ENCODE measurements at places on chromosomes 4 and X.

- DNase-seq = no peak
Observed at GRCh38 chr4:88002786-88003185, 4.6 kb upstream of the PKD2 start.

- DNase-seq = no peak
Observed at GRCh38 chr4:22941688-22942375, 249.1 kb downstream of the GBA3 start.

- no peak for DNase-seq
Observed at GRCh38 chrX:110086916-110087484, 84.1 kb downstream of the TMEM164 start.

DNA sequence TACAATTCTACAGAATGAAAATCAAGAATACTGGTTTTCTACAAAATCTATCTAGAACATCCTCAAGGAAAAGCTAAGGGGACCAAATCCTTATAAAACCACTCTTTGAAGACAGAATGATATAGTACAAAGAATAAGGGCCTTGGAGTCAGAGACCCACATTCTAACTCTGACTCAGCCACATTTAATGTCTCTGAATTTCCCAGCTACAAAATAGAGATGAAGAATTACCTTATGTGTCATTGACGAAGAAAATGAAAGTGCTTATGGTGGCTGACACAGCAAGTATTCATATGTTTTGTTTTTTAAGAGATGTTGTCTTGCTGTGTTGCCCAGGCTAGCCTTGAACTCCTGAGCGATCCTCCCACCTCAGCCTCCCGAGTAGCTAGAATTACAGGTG is 35.9 kb upstream of the CXorf38 start:
- no peak for DNase-seq

DNA sequence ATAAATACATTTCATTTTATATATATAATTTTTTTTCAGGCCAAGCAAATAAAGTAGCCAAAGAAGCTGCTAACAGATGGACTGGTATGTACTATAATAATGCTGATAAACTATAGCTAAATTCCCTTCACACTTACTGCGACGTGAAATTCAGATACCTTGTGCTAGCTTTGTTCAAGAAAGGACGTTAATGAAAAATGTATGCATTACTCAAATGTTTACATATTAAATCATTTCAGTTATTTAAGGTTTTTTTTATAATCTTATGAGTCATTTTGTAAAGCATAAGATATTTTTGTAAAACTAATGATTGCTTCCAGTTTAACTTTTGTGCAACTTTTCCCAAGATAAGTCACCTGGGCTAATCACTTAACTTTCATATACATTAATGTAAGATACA is 57.2 kb upstream of the TMEM131L start:
- no peak for DNase-seq

GRCh38 chrX:53287493-53288138 is 6.2 kb upstream of the IQSEC2 start:
- peak; percentile 53 for DNase-seq

GRCh38 chrX:101274198-101274597 is 16.9 kb downstream of the TAF7L start:
- no peak for DNase-seq

DNA sequence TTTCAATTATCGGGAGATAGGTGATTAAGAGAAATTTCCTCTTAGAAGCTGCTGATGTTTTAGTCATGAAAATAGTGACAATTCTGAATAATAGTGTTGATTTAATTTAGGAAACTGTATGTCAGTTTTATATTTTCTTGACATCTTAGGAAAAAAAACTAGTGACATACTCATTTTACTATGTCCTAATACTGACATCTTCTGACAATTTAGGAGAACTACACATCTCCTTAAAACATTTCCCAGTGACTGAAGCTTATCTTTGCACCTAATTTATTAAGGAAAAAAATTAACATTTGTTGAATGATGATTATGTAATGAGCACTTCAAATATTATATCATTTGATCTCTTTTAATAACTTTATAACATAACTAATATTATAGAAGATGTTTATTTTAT is 42.0 kb upstream of the RBMXL3 start:
- no peak for DNase-seq

DNA sequence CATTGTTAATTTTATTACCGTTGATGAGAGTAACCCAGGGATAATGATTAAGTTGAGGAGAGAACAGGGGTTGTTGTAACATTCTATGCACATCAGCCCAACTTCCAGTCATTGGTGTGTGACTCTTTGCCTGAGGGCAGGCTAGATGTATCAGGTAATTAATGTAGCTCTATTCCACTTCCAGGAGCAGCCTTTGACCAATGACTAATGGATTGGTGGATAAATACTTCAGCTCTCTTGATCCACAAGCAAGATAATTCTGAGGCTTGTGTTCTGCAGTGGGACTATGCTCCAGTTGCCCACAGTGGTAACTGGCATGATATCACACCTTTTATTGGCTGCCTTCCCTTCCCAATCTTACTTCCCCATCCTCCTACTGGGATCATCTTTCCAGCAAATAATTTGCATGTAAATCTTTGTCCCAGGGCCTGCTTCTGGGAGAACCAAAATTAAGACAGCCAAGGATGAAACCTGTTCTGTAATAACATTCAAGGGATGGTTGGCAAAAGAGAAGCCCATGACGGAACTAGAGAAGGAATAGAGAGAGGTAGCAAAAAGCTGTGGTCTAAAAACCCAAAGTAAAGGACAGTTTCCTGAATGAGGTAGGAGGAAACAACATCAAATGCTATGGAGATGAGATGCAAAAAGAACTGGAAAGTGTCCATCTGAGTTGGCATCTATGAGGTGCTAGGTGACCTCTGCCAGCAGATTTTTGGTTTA is 241.4 kb upstream of the RPS6KA3 start:
- DNase-seq = no peak

GRCh38 chr4:93657527-93657926 is 171.0 kb upstream of the ATOH1 start:
- DNase-seq = no peak

DNA sequence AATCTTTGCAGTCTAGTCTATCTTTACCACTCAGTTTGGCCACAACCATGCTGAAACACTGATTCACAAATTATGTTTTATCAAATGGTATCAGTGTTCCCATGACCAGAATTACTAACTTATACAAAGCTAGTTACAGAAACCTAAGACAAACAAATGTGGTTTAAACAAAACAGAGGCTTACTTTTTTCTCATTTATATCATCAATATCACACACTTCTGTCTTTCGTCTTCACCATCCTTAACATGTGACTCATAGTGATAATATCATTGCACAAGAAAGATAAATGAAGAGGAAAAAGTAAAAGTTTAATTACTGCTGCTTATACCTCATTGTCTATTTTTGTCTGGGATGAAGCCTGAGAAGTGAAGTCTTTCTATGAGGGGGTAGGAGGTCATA is 406.6 kb downstream of the PCDH10 start:
- no peak for DNase-seq

DNA sequence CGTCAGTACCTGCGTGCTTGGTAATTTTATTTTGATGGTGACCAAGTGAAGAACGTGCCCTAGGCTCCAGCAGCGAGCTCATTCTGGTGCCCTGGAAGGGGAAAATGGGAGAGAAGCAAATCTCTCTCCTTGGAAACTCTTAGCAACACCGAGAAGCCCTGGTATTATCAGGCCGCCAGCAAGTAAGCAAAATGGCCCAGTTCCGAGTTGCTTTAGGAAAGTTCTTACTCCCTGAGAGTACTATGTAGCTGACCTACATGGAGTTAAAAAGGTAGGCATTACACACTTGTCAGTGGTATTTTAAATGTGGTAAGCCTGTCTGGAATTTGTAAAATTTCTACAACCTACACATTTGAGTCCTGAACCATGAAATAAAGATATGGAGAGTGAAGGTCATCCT is 146.4 kb downstream of the CPEB2 start:
- DNase-seq = no peak

DNA sequence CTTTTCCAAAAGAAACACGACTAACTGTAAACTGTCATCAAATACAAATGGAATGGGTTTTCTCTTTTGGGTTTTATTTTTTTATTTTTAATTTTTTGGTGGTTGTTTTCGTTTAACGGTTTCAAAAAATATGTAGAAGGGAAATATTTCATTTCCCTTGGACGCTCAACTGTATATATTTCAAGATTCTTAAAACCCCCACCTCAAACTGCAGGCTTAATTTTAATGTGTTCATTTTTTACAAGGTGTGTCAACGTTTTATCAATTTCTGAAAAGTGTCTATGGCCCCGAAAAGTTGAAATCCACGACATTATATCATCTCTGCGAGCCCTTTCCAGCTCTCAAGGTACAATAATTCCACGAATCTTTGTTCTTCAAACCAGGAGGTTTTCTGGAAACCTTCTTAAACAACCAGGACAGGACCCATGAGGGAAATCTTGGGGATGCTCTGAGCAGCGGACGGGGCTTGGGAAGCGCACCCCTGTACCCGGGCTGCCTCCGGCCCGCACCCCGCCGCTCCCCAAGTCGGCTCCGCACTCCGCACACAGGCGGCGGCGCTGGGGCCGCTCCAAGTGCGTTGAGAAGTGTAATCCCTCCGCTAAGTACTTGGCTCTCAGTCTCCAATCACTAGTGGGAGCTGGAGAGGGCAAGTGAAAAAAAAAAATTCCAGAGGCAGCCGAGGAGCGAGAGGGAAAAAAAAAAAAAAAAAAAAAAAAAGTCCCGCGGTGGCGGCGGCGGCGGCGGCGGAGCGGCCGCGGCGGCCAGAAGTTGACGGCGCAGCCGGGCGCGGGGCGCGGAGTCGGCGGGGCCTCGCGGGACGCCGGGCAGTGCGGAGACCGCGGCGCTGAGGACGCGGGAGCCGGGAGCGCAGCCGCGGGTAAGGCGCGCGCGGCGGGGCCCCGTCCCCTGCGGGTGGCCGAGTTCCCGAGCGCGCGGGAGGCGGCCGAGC is at the start of gene BMPR1B:
Gene BMPR1B (plus strand): TSS at position 764 of the 949 bp plus-strand sequence. CDS start 346,470 bp downstream, outside the sequence.
- DNase-seq = no peak

GRCh38 chrX:108640817-108641216 is 95.5 kb downstream of the IRS4 start:
- DNase-seq = no peak

- no peak for DNase-seq
Observed at GRCh38 chr4:87026800-87027495, 92.1 kb downstream of the AFF1 start.

GRCh38 chr4:114926583-114926982 is 186.8 kb downstream of the NDST4 start:
- DNase-seq = no peak

GRCh38 chrX:108735679-108736508 is 469 bp downstream of the IRS4 start:
- DNase-seq = no peak

DNA sequence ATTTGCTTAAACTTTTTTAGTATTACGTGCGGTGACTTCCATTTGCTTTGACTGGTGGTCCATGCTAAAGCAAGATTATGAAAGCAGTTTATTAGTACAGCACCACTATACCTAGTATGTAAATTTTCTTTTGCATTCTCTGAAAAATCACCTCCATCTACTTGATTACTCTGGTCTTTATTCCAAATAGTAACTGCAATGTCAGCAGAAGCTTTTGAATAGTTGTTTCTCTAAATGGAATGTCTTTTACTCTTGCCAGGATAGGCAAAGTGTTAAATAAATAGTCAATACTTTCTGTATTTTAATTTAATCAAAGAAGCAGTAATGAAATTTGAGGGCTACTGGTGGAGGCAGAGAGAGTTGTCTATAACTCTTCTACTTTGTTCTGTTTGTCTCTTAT is 167.2 kb upstream of the SLC4A4 start:
- DNase-seq = no peak

GRCh38 chrX:109344678-109345077 is 137.2 kb downstream of the GUCY2F start:
- DNase-seq = no peak

- DNase-seq = no peak
Observed at GRCh38 chrX:30702736-30703135, 49.5 kb downstream of the GK start.

DNA sequence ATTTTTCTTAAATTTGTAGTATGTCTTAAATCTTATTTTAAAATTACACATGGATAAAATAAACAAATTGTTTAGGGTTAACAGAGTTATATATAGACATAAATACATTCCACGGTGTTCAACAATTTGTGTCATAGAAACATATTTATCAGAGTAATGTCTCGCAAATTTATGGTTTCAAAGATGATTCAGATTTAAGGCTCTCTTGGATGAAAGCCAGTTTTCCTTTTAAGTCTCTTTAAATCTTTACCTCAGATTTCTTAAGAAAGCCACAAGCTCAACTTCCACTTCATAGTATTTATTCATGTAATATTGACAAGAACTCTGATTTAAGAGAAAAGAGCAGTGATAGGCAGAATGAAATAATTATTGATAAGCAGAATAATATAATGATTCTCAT is 1254.8 kb upstream of the ADGRL3 start:
- DNase-seq = no peak

GRCh38 chr4:141761926-141762325 is 125.5 kb downstream of the IL15 start:
- no peak for DNase-seq

GRCh38 chr4:22463179-22463578 is 52.7 kb downstream of the ADGRA3 start:
- peak; percentile 38 for DNase-seq

GRCh38 chr4:123397144-123398065 is 810 bp downstream of the SPRY1 start:
- DNase-seq = peak; percentile 71

DNA sequence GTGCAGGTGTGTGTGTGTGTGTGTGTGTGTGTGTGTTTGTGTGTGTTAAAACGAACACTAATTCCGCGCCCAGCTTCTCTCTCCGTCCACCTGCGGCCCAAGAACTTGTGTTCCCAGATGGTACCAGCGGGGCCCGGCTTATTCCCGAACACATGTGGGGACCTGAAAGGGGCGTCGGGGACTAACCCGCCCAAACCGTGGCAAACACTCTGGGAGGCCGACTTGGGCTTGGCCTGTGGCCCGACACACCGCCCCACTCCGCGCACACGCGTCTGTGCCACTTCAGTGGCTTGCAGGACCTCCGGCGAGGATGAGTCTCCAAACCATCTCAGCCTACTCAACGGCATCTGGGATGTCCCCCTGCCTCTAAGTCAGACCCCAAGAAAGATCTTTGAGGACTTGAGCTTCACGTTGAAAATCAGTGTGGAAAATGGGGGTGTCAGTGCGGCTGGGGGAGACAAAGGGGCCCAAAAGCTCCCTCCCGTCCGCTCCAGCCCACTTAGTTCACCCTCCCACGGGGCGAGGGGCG is 790 bp upstream of the HHIP start:
- no peak for DNase-seq

- no peak for DNase-seq
Observed at GRCh38 chr4:54157606-54158005, 57.6 kb downstream of the GSX2 start.

DNA sequence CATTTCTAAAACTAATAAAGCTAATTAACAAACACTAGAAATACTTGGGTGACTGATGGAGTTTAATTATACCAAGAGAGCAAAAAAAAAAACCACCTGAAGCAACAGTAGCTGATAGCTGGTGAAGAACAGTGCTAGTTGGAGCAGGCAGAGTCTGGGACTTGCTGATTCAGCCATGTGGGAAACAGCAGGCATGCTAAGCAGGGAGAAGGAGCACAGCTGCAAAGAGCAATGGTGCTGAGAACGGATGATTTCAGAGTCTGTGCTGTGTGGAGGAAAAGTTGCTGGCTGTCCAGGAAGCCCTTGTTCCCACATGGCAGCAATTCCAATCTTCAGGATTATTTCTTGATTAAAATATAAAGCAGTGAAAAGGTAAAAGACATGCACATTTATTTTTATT is 68.8 kb downstream of the NPY1R start:
- no peak for DNase-seq

GRCh38 chrX:129781680-129782495 is 2.1 kb downstream of the SASH3 start:
- no peak for DNase-seq

GRCh38 chr4:169345316-169345721 is 74.6 kb upstream of the SH3RF1 start:
- no peak for DNase-seq

- DNase-seq = no peak
Observed at GRCh38 chr4:87506974-87507701, 22.0 kb downstream of the SPARCL1 start.
